ENCODE measurements at places on chromosomes 1 and 21.

DNA sequence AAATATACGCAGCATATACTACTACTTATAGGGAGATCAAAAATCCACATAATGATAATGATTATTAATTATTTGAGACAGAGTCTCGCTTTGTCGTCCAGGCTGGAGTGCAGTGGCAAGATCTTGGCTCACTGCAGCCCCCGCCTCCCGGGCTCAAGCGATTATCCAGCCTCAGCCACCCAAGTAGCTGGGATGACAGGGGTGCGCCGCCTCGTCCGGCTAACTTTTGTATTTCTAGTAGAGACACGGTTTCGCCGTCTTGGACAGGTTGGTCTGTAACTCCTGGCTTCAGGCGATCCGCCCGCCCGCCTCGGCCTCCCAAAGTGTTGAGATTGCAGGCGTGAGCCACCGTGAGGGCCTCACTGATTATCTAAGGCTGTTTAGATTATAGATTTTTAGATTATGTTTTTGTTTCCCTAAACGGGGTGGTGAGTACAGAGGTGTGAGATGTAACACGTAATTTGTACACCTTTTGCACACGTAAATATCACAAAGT is 548 bp upstream of the SLC25A33 start:
- no peak for DNase-seq

DNA sequence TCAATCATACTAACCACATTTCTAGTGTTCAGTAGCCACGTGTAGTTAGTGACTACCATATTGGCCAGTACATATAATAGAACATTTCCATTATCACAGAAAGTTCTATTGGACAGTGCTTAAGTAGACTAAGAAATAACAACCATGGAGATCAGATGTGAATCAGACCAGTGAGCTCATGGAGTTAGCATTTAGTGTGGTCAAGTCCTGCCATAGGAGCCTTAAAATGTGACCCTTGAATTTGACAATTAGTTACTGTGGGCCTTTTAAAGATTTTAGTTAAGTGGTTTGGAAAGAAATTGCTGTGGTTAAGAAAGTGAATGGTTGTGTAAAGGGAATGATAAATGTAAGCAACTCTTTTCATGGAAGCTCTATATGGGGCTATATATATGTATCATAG is 123.4 kb downstream of the POU2F1 start:
- no peak for DNase-seq

DNA sequence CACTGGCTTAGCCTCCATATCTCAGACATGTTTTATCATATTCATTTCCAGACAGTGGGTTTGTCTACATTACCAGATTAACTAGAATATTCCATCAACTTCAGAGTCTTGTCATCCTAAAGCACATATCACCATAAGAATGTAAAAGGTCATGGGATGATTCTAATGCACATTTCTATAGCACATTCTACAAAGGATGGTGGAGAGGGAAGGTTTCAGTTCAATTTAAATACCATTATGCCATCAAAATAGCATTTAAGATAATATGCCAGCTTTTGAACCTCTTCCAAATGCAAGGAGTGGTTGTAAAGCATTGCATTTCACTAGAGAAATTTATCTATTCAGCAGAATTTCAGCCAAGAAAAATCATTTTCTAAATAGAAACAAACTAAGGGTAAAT is 970.5 kb downstream of the TTLL7 start:
- no peak for DNase-seq

GRCh38 chr21:28338701-28339305 is 653.9 kb downstream of the LTN1 start:
- DNase-seq, result no peak

- no peak for DNase-seq
These were observed 9.0 kb upstream of the ARID1A start for GRCh38 chr1:26686795-26687194.

DNA sequence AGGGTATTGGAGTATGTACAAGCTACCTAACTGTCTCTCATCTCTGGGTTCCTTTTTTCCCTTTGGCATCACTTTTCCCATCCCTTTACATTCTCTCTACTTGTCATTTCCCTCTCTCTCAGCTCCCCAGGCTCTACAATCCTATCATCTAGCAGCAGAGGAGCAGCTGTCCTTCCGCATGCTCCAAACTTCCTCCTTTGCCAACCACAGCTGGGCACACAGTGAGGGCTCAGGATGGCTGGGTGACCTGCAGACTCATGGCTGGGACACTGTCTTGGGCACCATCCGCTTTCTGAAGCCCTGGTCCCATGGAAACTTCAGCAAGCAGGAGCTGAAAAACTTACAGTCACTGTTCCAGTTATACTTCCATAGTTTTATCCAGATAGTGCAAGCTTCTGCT is 561 bp downstream of the CD1E start:
- no peak for DNase-seq

DNA sequence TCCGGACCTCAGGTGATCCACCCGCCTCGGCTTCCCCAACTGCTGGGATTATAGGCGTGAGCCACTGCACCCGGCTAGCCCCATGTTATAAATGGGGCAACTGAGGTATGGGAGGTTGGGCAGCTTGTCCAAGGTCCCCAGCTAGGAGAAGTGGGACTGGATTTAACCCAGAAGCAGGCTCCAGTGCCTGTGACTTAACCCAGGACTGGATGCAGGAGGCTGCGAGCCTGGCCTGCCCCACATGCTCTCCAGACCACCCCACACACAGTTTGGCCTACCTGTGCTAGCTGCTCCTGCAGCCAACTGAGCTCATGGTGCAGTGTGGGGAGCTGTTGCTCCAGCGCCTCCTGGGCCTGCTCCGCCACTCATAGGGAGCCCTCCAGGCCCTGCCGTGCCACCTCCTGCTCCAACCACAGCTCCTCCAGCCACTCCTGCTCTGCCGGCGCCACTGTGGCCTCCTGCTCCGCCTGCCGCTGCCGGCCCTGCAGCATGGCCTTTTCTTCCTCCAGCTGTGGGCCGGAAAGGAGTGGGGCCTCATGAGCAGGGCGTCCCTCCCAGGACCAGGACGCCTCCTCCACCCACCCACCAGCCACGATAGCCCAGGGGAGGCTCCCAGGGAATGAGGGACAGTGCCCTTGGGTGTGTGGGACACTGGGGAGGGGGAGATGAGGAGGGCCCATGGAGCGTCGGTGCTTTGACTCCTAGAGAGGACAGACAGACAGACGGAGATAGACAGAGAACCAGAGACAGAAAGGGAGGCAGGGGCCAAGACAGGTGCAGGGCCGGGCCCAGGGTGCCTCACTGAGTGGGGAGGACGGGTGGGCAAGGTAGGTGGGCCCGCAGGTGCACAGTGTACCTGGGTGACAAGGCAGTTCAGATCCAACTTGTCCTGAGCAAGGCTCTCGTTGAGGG is 12.4 kb upstream of the NBPF1 start:
- DNase-seq, result no peak

DNA sequence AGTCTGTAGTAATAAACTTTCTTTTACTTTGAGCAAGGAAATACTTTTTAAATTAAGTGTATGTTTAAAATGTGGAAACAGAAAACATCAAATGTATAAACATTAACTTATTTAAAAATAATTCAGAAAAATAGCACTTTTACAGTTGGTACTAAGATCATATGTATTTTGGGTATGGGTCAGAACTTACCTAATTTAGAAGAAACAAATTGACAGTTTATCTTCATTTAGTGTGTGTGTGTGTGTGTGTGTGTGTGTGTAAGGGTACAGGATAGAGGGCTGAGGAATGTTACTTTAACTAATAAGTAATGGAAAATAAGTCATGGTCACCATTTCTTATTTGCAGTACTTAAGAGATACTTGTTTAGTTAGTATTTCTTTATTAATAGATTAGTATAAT is 3.3 kb downstream of the MAN1A2 start:
- DNase-seq, result no peak

DNA sequence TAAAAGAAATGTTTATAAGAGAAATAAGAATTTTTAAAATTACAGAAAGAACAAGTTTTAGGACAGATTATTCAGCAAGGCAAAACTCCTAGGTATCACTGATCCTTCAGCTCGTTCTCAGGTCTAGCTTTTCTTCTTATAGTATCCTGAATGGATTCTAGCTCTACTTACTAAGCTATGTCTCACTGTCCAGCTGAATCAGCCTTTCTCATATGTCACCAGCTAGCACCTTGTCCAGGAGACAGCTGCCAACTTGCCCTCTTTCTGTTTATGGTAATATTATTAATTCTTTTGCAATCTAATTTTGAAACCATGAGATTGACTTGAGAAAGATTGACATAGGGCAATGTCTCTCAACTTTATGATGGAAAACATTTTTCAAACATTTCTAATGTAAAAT is 159.9 kb downstream of the LYPLAL1 start:
- DNase-seq, result no peak

- no peak for DNase-seq
These were observed 1398.6 kb downstream of the MRPL39 start for GRCh38 chr21:24208562-24209260.

DNA sequence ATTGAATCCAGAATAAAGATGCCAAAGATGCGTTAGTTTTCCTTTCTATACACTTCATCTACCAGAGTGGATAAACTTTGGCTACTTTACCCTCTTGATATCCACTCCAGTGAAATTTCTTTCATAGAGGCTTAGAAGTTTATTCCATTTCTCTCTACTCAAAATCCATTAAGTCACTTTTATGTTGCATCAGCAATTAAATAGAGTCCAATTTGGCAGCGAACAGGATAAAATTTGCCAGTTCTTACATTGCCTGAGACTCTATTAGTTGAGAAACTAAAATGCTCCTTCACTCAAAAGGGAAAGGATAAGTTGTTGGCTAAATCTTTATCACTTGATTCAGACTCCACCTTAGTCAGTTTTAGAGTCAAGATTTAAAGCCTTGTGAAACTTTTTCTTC is 57.9 kb downstream of the ACBD6 start:
- DNase-seq, result no peak

- peak; percentile 88 for DNase-seq
These were observed at the start of gene PSMB2 for GRCh38 chr1:35641233-35641866. Gene PSMB2 (minus strand): TSS chr1:35641526. CDS start chr1:35641432, 94 bp downstream.

GRCh38 chr1:108016451-108016920 is 51.5 kb upstream of the VAV3 start:
- DNase-seq, result no peak

DNA sequence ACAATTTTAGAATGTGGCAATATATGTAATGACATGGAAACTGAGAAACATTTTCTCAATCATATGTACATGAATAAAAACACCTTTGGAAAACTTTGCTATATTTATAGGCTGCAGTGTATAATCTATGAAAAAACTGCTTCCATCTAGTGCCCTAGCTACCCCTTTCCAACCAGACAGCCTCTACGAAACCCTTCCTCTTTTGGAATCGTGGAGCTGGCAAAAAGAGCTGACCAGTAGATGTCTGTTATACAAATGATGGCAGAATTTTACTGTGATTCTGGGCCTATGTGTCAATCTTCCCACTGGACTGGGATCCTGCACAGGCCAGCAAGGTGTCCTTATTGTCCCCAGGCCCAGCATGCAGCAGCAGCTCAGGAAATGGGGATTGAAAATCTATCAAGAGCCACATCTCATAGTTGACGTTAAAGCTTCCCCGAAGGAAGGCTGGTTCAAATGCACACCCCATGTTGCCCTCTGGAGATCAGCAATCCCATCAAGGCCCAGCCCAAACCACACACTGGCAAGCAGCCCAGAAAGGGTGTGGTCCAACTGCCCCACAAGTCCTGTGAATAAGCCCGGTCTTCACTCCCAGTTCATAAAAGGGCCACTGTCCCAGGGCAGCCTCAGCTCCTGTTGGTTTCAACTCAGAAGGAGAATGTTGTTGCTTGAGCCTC is 8.8 kb upstream of the FAM20B start:
- DNase-seq, result peak; percentile 4

DNA sequence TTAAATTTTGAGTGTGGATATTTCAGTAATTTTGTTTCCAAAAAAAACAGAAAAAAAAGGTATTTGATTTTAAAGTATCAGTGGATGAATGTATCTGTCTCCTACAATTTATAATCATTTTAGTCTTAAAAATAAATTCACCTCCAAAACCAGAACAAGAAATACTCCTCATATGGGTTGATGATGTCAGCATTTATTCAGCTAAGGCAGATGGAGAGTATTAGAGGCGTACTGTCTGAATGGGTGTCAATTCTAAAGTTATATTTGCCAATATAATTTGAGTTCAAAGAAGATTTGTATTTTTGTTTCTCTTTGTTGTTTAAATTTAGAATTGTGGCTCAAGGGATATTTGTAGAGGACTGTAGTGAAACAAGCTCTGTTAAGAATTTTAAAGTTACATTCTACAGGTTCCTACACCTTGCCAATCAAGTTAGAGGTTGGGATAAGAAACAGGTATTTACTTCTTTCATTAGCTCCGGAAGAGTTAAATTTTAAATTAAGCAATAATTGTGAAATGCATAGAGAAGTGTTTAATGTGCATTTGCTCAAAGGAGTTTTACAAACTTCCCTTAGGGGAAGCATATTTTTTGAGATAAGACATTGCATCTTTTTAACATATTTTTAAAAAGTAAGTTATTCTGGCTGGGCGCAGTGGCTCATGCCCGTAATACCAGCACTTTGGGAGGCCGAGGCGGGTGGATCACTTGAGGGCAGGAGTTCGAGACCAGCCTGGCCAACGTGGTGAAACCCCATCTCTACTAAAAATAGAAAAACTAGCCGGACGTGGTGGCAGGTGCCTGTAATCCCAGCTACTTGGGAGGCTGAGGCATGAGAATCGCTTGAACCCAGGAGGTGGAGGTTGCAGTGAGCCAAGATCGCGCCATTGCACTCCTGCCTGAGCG is 1.2 kb downstream of the PLA2G4A start:
- DNase-seq, result no peak

DNA sequence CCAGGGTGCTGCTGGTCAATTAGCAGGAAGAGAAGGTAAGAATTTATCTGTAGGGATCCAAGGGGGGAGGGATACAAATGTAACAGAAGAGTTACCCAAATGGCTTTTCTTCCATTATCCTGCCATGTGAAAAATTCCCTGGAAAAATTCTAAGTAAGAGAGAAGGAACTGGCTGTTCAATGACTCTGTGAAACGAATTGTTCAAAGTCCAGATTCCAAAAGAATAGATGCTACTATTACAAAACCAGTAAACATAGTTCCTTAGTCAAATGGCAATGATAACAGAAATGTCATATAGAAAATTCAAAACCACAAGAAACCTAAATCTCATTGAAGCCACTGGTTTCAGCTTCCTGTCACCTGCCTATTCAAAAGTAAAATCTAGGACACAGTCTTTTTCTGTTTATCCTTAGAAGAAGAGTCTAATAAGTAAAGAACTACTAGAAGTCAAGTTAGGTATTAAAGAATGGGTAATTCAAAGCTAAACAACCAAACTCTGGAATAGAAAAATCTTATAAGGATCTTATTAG is 102.6 kb downstream of the ZNF644 start:
- no peak for DNase-seq
